ENCODE measurements at places on chromosomes 1 and 21. TPM values are rescaled to one million over a fixed set of nuclear protein-coding genes. Genes with fewer than 3 reads are reported as not detected.

GRCh38 chr1:39575191-39576015, 1.2 kb downstream of the PABPC4 start:
- DNase-seq: peak; percentile 69

- DNase-seq: no peak
Measured at GRCh38 chr1:161378014-161378413, 10.3 kb upstream of the CFAP126 start.

DNA sequence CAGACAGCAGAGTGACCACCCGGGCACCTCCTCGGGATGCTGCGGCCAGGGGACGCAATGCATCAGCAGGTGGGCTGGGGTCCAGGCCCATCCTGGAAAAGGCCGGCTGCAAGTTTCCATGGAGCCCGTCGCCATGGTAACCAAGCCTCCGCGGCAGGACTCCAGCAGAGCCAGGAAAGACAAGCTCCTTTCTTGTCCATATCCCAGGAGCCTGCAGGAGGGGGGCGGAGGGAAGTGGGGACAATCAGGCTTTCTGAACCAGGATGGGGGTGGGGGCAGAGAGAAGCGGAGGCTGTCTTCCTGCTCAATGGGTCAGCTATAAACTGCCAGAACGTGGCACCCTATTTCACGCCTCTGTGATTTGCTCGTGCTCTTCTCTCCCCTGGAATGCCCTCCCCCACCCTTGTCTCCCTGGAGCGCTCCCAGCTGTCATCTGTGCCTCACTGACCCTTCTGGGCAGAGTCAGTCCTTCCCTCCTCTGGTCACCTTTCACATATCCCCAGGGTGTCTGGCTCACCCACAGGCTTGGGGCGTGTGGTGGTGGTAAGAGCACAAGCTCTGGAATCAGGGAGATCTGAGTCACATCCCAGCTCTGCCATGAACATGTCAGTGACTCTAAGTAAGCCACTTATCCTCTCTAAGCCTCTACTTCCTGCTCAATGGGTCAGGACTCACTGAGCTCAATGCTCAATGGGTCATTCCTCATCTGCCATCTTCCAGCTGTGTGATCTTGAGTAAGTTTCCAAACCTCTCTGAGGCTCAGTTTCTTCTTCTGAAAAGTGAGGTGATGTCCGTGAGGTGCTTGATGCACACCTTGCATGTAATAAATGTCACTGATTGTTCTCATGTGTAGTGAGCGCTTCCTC, 58.9 kb upstream of the LAPTM5 start:
- DNase-seq: peak; percentile 97

- no peak for DNase-seq
Measured at GRCh38 chr1:76577525-76578185, 289.6 kb upstream of the ST6GALNAC5 start.

DNA sequence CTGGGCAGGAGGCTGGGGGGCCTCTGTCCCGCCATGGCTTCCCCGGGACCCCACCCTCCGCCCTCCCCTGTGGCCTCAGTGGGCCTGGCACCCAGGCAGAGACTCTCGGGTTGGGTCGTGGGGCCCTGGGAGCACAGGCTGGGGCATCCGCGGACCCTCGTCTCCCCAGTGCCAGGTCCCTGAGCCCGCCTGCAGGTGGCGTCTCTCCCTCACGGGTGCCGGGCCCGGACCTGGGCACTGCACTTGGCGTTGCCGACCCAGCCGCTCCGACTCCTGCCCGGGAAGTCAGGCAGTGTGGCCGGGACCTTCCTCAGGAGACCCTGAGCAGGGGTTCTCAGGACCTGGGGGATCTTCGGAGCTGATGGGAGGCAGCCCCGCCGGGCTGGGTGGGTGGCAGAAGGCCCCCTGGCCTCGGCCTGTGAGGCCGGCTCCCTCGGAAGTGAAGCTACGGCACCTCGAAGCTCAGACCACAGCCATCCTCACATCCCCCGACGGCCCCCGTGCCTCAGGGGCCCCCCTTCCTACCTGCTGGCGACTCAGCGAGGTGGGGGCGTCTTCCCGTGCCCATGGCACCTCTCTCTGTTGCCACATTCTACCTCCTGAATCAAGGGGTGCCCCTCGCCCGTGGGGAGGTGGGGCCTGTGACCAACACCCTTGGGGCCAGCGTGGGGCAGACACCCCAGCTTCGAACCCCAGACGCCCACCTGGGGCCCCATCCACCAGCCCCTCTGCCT, 6.4 kb upstream of the C1orf159 start:
- peak; percentile 82 for DNase-seq

- DNase-seq: no peak
Measured at GRCh38 chr1:182890927-182891610, 51.9 kb downstream of the DHX9 start.

DNA sequence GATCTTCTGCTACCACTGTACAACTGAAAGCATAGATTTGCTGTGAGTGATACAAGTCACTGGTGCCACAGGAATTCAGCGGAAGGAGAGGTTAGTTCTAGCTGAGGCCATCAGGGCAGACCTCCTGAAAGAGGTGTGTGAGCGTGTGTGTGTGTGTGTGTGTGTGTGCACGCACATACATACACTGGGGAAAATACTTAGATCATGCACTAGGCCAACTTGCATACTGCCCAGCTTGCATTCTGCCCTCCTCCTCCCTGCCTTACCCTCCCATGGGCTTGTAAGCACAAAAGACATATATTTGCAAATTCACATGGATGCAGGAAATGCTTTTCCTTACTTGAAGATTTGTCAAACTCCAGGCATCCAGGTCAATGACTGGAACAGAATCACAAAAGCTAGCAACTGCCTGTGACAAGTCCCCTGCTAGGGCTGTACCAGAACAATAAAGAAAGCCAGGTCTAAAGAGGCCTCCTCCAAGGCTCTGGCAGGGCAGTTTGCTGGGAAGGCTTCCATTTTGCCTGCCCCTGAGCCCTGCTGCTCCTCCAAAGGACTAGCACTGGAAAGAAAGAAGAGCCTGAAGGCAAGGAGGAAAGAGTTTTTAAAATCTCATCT, 23.2 kb downstream of the PLEKHA6 start:
- DNase-seq: no peak

DNA sequence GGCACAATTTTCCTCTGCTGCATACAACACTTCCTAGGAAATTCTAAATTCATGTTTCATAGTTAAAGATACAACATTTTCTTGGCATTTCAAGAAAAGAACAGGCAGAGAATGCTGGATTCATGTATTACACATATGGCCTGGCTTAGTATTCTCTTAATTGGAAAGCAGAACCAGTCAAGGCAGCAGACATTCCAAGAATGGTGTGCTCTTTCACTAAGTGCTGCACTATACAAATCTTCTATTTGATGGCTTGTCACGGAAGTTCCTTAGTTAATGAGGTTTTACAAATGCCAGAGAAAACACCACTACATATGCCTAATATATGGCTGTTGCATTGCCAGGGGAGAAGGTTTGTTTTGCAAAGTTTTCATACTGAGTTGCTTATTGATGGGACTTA, 80.8 kb upstream of the DYNLT5 start:
- no peak for DNase-seq

- peak; percentile 89 for DNase-seq
Measured at GRCh38 chr1:36321119-36321951, 2.1 kb downstream of the EVA1B start.

GRCh38 chr1:224594851-224595250, 21.3 kb upstream of the CNIH3 start:
- DNase-seq: no peak

DNA sequence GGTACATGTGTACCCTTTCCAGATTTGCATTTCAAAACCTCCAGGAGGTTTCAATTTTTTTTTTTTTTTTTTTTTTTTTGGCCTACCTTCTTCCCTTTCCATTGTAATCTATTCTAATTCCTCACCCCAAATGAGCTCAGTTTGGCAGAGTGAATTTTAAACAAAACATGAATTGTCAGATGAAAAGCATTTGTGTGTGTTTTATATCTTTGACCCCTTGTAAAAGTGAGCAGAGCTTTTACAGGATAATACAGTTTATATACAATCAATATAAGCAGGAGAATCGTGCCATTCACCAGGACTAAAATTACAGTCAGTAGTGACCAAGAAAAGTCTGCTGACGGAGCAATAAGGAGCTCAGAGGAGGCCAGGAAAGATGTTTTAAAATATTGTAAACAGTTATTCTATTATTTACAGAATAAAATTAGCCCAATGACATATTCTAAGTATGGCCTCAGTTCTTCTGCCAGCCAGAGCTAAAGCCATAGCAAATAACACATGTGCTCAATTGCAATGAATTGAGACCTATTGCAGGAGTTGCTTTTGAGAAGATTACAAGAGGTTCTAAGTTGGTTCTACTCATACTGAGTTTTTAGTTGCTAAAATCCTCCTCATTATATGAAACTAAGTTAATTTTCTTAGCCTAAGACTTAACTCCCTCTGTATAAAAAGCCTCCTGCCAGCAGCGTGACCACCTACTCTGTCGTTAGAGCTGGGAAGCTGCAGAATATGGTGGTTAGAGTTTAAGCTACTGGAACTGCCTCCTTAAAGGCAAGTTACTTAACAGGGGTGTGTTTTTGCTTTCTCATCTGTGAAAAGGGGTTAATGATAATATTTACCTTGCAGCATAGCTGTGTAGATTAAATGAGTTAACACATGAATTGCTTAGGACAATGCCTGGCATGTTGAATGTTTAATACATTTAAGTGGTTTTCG, 50.8 kb upstream of the ZNF326 start:
- no peak for DNase-seq

DNA sequence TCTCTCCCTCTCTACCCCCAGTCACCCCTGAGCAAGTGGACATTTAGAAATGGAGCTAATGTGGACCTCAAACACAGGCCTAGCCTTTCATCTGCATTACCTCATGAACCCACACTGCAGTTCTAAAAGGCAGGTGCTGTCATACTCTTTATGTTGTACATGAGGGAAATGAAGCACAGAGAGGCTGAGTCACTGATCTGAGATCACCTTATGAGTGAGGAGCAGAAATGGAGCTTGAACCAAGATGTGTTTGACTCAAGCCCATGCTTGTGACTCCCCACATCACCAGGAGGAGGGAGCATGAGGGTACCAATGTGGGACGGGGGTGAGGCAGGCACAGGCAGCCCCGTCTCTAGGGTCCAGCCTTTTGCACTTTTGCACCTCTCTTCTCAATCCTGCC, 702.8 kb downstream of the PTPRU start:
- no peak for DNase-seq

DNA sequence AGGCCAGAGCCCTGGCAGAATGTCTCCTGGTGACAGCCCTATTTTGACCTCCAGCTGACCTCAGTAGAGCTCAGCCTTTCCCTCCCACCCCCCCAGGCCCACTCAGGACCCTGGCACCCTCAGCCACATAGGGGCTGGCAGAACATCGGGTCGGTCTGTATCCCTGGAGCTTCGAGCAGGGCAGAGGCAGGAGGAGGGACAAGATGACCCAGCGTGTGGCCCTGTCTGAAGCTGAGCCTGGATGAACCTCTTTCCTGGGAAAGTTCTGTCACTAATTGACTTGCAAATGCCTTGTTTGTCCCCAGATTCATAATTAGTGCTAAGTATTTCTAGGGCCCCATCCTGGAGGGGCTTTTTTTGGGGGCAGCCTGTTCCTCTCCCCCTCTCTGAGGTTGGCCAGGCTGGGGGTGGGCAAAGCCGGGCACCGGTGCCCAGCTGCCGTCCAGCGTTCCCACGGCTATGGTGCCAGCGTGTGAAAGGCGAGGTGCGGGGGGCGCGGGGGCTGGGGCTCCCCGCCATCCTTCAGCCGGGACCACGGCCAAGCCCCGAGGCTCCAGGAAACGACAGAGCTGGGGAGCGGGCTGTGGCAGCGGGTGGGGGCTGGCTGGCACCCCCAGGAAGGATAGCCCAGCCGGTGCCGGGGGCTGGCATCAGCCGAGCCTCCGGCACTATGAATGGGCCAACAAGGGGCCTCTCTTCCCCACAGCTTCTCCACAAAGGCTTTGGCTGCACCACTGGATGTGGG, 31.4 kb downstream of the RHBG start:
- no peak for DNase-seq

DNA sequence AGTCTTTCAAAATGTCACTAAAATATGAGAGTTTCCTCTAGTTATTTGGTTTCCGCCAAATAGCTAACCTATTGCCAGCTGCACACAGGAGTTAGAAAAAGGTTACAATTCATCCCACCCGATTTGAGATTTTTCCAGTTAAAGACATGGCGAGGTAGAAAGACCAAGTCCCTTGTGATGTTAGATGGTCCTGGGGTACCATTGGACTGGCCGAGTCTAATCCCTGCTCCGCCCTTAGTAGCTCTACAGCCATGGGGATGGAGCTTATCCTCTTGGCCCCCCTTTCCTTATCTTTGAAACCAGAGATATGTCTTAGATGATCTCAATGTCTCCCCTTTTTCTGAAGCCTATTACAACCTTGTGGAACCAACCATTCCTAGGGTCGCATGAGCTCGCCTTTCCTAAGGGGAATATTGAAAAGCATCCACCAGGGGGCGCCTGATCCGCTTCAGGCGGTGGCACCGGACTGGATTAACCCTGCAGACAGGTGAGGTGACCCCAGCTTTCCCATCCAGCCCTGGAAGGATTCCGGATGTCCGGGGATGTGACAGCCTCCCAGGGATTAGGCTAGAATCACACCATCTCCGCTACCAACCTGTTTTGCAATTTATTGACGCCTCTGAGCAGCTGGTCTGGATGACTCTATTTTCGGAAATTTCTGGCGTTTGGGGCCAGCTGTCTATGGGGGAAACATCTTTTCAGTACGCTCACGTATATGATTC, 68.3 kb upstream of the SIM2 start:
- DNase-seq: peak; percentile 84

GRCh38 chr1:110877364-110877763, 4.4 kb downstream of the CD53 start:
- no peak for DNase-seq

DNA sequence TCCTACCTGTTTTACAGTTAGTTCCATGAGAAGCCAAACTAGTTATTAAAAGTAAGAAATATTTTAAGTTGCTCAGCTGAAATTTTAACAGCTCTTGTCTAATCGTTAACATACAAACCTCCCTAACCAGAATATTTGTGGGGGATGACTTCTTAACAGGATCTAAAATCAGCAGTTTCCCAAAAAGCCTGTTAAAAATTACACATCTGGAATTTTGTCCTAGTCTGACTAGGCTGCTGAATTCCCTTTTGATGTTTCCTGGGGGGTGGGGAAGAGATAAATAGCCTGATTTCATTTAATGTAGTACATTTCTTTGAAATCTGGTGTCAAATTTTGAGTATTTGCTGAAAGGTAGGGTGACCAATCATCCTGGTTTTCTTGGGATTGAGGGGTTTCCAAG, 78.8 kb upstream of the ARHGAP29 start:
- no peak for DNase-seq

GRCh38 chr1:161094481-161094880, 3.7 kb upstream of the KLHDC9 start:
- DNase-seq: no peak

The RAB25 gene
- 2.4 TPM for total RNA-seq

The AMY1A gene
- total RNA-seq: not detected

The AADACL3 gene
- total RNA-seq: not detected

The SRSF11 gene
- total RNA-seq: 251 TPM

The FCN3 gene
- total RNA-seq: not detected

The ELOA gene
- total RNA-seq: 30.0 TPM

The NTNG1 gene
- 0.62 TPM for total RNA-seq

The IGSF9 gene
- 3.3 TPM for total RNA-seq

The C1orf185 gene
- total RNA-seq: not detected
